ENCODE measurements at places on chromosomes 7 and 10. TPM values are rescaled to one million over a fixed set of nuclear protein-coding genes. Genes with fewer than 3 reads are reported as not detected.
A peak's percentile ranks its signal among the peaks of the same experiment; 100 is the strongest.

- no peak for DNase-seq
Observed at GRCh38 chr7:106109521-106110237, 2.4 kb downstream of the SYPL1 start.

GRCh38 chr7:43649755-43650274 is 66.9 kb downstream of the STK17A start:
- DNase-seq, result peak; percentile 74

DNA sequence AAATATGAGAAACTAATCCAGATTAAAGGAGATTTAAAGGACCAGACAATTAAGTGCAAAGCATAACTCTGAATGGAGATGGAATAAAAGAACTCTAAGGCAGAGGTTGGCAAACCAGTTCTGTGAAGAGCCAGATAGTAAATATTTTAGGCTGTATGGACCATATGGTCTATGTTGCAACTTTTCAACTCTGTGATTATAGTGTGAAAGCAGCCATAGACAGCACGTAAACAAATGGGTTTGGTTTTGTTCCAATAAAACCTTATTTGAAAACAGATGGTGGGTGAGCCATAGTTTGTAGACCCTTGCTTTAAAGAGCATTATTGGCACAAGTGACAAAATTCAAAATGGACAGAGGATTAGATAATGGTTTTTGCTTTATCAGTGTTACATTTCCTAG is 884.1 kb downstream of the CCSER2 start:
- DNase-seq, result no peak

GRCh38 chr7:147982307-147982706 is 608.3 kb upstream of the C7orf33 start:
- DNase-seq, result no peak

DNA sequence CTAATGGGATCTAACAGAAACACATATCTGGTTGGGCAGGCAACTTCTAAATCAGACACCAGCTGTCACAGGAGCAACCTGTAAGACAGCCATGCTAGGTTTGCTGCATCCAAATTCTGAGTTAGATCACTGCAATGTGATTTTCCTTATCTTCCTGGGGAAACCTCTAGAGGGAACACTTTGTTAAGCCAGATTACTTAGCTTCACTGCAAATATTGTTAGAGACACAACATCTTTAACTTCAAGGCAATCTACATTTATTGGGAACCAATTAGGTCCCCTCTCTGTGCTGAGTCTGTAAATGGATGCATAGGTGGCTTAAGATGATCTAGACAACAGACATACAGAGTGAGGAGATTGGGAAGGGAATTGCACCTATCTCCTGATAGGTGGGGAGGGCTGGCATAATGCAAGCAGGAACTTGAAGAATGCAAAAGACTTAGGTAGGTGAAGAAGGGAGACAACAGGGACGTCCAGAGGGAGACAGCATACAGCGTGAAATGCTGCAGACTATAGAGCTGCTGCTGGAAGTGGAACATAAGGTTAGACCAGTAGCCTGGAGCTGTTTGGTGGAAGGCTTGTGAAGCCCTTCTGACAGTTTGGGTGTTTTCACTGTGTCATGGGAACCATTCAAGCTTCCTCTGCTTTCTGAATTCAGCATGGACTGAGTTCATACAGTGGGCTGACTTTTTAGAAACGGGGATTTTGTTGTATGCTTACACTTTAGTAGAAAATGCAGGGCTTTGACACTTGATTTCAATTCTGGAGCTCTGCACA is 109.8 kb upstream of the ELMO1 start:
- DNase-seq, result no peak

DNA sequence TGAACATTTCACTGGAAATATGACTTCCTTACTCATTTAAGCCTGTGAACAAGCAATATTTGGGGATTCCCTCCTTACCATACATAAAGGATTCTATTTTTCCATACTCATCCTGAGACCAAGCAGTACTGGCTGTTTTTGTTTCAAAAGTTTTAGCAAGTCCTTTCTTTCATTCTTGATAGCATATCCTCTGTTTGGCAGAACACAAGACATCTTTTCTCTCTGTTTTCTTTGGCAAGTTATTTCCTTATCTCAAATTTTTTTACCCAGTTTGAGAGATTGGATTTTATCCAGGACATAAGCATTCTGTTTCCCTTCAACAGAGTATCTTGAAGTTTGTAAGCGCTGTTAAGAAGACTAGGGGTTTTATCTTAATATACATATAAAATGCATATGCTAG is 3.0 kb upstream of the WASL start:
- no peak for DNase-seq

- DNase-seq, result peak; percentile 32
Observed at GRCh38 chr7:148819697-148820360, 64.3 kb downstream of the EZH2 start.

DNA sequence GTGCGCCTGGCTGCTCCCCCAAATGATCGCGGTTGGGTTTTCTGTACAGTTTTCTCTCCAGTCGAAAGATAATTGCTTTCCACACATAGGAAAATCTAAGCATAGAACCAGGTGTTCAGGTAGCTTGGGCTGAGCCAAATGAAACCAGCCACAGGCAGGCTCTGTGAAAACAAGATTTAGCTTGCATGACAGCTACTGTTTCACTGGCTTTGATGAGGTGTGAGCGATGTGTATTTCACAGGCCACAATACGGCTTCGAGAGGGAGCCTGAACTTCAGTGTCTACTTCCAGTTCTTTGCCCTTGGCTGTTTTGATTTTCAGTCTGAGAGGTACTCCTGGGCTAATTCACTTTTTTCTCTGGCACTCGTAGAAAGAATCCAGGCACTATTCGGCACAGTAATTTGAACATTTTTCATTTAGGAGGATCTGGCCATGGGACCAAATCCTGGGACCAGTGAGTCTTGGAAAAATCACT is 110.5 kb downstream of the JCAD start:
- DNase-seq, result peak; percentile 87

Gene SLC13A4
- under 0.01 TPM for total RNA-seq

Data from bronchial epithelial cell (primary cell).